ENCODE measurements at places on chromosomes 1 and 21.

DNA sequence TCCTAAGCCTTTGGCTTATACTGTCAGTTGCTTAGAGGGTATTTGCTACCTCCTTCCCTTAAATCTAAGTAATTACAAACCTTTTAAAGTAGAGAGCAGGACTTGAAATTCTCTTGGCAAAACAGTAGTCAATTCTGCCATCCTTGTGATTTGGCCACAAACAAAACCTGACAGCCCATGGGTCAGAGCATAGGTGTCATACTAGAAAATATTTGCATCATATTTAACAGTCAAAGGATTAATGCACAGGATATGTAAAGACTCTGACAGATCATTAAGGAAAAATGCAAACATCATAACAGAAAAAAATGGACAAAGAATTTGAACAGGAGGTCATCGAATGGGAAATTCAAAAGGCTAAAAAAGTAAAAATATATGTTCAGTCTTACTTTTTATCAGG lies 50.5 kb downstream of the ZFYVE9 start:
- no peak for DNase-seq

DNA sequence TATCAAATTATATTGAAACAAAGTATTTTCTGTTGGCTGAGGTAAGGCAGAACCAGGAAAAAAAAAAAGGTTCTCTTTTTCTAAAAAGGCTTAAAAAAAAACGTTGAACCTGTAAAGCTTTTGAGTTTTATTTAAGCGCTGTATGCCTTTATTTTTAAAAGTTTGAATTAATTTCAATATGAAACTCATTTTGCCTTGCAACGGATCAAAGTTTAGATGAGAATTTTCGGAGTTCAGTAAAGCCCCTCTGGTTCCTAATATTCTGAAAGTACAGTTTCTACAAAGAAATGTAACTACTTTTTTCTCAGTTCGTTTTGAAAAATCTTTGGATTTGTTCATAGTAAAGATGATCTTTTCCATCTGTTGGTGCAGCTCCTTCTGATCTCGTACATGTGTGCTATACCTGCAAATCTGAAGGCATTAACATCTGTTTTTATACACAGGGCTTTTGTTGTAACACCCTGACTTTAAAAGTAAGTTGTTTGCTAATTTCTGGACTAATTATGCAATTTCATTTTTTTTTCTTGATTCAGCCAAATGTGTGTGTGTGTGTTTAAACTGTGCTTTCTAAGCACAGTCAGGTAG lies 1.7 kb downstream of the ZBTB18 start:
- DNase-seq: no peak

- no peak for DNase-seq
These were observed 50.9 kb downstream of the NTMT2 start for GRCh38 chr1:170196490-170197236.

DNA sequence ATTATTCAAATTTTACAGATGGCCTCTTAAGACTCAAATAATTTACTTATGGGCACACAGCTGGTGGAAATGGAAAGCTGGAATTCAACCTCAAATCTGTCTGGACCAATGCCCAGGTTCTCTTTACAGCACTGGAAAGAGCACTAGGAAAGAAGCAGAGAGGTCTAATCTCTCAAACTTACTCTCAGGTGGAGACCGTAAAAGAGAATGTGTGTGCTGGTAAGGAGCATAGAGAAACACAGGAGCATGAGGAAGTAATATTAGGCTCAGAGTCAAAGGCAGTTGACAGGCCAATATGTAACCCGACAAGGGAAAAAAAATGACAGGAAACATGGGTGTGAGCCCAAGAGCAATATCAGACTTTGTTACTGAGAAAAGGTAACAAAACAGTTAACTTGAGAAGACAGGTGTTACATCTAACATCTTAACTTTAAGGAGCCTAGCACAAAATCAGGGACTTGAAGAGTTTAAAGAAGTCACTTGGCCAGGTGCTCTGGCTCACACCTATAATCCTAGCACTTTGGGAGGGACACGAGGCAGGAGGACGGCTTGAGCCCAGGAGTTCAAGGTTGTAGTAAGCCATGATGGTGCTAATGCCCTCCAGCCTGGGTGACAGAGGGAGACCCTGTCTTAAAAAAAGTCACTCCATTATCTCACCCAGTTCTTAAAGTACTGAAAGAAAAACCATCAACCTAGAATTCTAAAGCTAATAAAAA lies 20.7 kb downstream of the PPP1R15B start:
- DNase-seq: no peak

DNA sequence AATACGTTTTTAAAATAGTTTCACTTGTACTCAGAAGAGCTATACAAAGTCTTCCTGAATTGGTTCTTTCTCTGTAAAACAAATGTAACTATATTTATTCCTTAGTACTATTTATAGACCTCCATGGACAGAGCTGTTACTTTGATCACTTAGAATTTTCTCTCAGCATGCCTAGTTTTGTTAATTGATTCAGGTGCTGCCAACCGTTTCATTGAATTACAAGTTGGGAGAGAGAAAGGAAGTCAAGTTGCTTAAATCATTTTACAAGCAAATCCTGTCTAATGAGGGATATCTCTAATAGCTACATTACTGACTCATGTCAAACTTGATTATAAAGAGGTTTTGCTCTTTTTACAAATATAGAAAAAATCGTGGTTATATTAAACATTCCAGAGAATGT lies 241.0 kb downstream of the FMN2 start:
- no peak for DNase-seq

DNA sequence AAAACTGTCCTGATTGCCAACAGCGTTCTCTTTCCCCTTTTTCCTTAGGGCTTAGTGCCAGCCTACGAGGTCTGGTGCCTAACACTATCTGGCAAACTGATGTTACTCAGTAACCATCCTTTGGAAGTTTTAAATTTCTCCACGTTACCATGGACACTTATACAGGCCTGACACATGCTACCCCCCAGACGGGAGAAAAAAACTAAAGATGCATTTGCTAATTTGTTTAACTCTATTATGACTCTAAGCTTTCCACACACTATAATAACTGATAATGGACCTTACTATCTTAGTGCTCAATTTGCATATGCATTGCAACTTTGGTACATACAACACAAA lies 36.8 kb downstream of the CLCA1 start:
- DNase-seq: no peak

GRCh38 chr1:72586023-72586685 lies 303.8 kb upstream of the NEGR1 start:
- DNase-seq: no peak

DNA sequence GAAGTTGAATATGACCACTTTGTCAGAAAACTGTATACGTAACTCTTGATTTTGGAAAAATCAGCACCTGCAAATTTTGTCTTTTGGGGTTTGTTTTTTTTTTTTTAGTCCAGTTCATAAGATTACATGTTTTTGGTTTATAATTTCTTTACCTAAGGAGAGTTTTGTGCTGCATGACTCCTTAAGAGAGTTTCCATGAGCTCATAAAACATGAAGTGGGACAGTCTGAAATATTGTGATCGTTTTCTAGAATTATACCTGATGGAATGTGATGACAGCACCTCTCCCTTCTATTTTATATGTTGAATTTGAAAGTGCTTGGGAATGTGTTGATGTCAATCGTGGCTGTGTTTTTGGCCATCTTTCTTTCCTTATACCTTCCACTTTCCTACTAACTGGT lies 158.5 kb downstream of the NFIA start:
- DNase-seq: no peak

GRCh38 chr1:99647490-99647889 lies 1.6 kb downstream of the PALMD start:
- DNase-seq: no peak

DNA sequence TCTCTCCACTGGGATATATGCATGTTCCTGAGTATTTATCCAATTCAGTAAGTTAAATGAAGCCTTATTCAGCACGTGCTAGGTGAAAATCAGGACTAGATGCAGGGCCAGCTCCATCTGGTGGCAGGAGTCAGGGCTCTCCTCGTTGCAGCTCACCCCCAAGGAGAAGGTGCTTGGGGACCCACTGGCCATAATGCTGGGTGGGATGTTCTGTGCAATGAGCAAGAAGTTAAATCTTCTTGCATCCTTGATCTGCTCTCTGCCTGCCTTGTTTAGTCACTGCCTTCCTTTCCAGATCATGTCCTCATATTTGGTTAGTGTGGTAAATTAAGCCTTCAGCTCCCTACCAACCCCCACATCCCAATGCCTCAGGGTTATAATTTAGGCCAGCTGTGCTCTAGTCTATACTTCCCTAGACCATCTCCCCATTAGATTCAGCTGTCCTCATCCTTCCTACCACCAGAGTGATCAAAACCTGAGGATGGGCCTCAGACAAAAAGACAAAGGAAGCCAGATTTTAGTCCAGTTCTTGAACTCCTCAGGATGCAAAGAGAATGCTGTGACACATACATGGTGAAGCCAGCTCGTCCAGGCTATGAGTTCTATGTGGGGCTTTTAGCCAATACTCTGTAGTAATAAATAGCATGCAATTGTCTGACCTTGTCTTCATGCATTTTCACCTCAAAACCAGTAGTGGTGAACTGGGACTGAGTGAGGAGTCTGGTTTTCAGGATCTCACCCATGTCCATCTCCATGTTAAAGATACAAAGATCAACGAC lies 55.9 kb downstream of the SEC16B start:
- DNase-seq: no peak

DNA sequence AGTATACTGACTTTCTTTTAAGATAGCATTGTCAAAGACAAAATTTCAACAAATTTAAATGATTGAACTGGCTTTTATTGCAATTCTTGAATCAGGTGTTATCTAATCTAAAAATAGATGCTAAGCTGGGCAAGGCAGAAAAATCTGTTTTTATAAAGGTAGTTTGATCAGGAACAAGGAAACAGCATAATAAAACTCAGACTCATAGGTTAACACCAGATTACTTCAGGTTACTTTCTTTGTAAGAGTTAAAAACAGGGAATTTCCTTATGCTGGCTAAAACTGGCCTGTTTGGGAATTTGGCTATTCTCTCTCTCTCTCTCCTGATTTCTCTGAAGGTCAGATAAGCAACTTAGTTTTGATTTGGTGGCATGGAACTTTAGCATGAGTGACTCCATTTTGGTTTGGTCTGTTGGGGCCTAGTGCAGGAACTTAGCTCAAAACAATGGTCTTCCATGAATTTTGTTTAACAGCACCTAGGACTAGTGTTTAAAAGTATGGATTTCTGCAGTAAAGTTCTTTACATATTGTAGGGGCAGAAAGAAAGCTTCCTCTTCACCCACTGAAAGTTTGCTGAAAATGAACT lies 24.2 kb upstream of the IVNS1ABP start:
- DNase-seq: no peak

- no peak for DNase-seq
These were observed 3.0 kb upstream of the KRTAP15-1 start for GRCh38 chr21:30437010-30437565.

- DNase-seq: no peak
These were observed 61.9 kb upstream of the ZNF281 start for GRCh38 chr1:200471739-200472138.

All from effector memory CD8-positive, alpha-beta T cell (primary cell).